ENCODE measurements at places on chromosomes 7 and 10. TPM values are rescaled to one million over a fixed set of nuclear protein-coding genes. Genes with fewer than 3 reads are reported as not detected.

FAM20C gene
- 26.1 TPM for total RNA-seq

PNLIPRP1 gene
- total RNA-seq = not detected

GRCh38 chr7:87933605-87933952 lies 472 bp upstream of the ADAM22 start:
- no peak for DNase-seq

ATRNL1 gene
- 0.41 TPM for total RNA-seq

GRCh38 chr10:86649471-86650150 lies 4.7 kb upstream of the OPN4 start:
- no peak for DNase-seq

- no peak for DNase-seq
Measured at GRCh38 chr10:89392974-89393373, 551 bp downstream of the IFIT1 start.

DNA sequence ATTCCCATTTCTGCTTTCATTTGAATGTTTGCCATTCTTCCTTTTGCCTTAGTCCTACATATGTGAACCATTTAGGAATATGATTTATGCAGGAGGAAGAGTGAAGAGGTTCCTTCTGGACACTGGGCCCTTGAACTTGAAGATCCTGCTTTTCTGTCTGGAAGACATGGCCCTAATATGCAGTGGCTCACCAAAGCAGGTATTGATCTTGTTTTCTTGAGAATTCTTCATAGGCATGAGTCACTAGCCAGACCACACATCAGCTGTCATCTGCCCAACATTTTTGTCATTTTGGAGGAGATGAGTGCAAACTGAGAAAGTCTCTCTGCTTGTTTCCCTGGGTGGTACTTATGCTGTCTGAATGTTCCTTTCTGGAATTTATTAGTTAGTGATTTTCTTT lies 382.6 kb downstream of the LRMDA start:
- DNase-seq = no peak

- DNase-seq = no peak
Measured at GRCh38 chr10:95328013-95328412, 37.2 kb upstream of the PDLIM1 start.

SEPHS1 gene
- total RNA-seq = 30.3 TPM

C10orf53 gene
- total RNA-seq = not detected

- no peak for DNase-seq
Measured at GRCh38 chr7:86407291-86407690, 236.4 kb upstream of the GRM3 start.

ANKMY2 gene
- 21.9 TPM for total RNA-seq

HYAL4 gene
- not detected for total RNA-seq

FLNC gene
- total RNA-seq = 905 TPM

GRCh38 chr10:99612167-99612831 lies 7.9 kb downstream of the SLC25A28 start:
- DNase-seq = no peak

FXYD4 gene
- total RNA-seq = not detected

TMUB1 gene
- total RNA-seq = 35.5 TPM

AHR gene
- total RNA-seq = 29.6 TPM

GRCh38 chr7:95267754-95268153 lies 56.6 kb downstream of the PON1 start:
- no peak for DNase-seq

GRCh38 chr10:22605168-22605567 lies 109.2 kb downstream of the PIP4K2A start:
- DNase-seq = no peak

DNA sequence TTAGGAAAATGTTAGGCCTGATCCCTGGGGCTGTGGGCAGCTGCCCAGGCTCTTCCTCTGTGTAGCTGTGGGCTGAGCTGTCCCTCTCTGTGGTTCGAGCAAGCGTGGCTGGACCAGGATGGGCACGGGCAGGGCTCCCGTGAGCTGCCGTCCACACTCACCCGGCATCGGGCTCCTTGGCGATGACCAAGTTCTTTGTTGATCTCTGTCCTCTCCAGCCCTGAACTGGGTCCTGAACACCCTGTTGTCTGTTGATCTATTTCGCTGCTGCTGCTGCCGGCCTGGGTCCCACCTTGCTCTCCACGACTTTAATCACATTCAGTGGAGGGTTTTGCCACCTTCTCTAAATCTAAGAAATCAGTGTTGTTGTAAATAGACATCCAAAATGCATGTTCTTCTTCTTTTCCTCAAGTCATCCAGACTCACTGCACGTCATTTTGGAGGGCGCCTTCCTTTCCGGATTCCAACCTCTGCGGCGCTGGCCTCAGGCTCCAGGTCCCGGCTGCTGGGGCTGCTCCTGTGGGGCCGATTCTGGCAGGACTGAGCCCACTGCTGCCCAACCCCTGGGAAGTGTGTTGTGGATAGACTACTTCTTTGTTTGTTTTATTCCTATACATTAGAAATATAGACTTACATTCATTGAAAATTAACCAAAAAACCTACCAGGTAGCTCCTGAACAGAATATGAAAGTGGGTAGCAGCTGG lies 100.6 kb downstream of the DYNC2I1 start:
- DNase-seq = no peak

DNA sequence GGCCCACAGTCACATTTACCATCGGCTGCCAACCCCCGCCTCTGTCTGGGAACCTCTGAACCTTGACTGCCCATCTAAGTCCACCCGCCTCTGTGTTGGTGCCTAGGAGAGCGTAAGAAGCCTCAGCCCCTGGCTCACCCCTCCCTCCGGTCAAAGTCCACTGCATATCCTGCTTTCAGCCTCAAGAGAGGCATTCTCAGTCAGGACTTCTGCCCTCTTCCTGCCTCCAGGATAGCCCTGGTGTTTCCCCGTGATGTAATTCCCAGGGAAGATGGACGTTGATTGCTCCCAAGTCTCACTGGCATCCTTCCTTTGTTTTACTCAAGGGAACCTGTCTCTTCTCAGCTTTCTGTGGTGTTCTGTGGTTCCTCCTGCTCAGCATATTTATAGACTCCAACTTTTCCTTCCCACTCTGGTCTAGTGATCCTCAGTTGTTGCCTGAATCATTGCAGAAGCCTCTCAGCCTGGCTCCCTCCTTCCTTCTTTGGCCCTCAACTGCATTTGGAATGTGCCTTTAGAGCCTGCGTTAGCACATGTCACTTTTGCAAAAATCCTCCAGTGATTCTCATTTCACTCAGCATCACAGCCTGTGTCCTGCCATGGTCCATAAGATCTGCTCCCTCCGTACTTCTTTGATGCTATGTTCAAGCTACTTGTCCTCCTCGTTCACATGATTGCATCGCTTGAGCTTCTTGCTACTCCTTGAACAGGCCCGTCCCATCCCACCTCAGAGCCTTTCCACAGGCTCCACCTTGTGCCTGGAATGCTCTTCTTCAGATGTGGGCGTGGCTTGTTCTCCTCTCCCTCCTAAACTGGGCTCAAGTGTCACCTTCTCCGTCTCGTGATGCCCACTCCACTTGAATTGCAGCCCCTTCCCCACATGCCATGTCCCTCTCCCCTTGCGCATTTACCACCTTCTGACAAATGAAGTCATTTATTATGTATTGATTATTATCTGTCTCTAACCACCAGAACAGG lies 124.2 kb downstream of the PLPP4 start:
- no peak for DNase-seq

- no peak for DNase-seq
Measured at GRCh38 chr10:81900989-81901388, 26.0 kb downstream of the NRG3 start.

TMEM254 gene
- total RNA-seq = 9.7 TPM
